ENCODE measurements at places on chromosomes 13 and 19. TPM values are rescaled to one million over a fixed set of nuclear protein-coding genes. Genes with fewer than 3 reads are reported as not detected.

GRCh38 chr19:15633082-15633835 is 7.4 kb upstream of the CYP4F3 start:
- no peak overlapping the region for H3K4me3 ChIP-seq
- DNase-seq: no peak
- no peaks in the 10 kb centered on the region for H3K27me3 ChIP-seq
- H3K4me1 ChIP-seq: no peaks in the 10 kb centered on the region
- H3K36me3 ChIP-seq: no peaks in the 10 kb centered on the region
- H3K27ac ChIP-seq: no peak overlapping the region

DNA sequence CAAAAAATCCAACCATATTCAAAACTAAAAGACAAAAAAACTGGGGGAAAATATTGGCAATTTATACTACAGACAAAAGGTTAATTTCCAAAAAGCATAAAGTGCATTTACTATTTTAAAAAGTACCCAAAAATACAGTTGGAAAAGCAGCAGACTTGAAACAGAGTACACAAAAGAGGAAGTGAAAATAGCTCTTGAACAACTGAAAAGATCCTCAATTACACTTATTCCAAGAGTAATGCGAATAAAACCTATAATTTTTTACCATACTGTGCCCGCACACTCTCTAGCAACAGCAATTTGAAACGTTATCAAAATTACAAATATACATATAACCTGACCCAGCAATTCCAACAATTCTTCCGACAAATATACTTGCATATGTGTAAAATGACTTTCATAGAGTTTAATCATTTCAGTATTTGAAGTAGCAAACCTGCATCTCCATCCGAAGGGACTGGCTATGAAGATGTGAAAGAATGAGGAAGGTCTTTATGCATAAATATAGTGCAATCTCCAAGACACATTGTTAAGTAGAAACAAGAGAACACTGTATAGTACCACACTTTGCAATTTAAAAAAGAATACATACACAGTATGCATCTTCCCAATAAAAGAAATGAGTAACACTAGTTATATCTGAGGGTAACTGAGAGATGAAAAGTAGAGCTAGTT is 25.4 kb downstream of the ALG5 start:
- H3K27me3 ChIP-seq: no peaks in the 10 kb centered on the region
- peaks cover 11% of the 10 kb centered on the region for H3K36me3 ChIP-seq
- no peak overlapping the region for H3K4me3 ChIP-seq
- H3K27ac ChIP-seq: no peak overlapping the region

GNG14 gene
- total RNA-seq: not detected

CLDND2 gene
- 1.4 TPM for total RNA-seq

- no peak for DNase-seq
- no peak overlapping the region for H3K4me3 ChIP-seq
- H3K27me3 ChIP-seq: no peaks in the 10 kb centered on the region
- no peaks in the 10 kb centered on the region for H3K4me1 ChIP-seq
Measured at GRCh38 chr13:24313439-24313838, 4.1 kb downstream of the C1QTNF9 start.

ZNF555 gene
- total RNA-seq: 6.0 TPM

ZNF677 gene
- total RNA-seq: 28.6 TPM

DNA sequence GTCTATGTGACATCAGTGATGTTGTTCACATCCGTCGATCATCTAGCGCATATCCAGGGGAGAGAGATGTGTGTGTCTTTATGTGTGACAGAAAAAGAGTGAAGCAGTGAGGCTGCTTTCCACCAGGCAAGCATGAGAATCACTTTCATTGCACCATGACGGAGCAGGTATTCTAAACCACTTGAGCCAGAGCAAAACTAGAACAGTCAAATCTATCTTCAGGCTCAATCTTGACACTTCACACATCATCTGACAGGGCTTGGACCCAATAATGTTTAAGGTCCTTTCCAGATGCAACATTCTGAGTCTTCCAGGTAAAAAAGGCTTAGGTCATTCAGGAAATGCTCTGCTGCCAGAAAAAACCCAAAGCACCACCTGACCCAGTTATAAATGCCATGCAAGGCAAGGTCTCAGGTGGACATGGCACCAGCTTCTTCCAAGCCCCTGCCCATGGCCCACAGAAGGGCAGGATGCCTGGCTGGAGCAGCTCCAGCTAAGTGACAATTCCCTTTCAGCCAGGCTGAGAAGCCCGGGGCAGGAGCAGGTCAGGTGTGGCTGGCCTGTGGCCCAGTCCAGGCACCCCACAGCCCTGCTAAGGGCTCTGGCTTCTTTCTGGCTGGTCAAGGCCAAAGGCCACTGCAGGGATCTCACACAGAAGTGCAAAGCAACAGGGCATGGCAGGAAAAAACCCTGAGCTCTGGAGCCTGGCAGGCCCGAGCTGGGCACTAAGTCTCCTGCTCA is 5.0 kb downstream of the ELAVL1 start:
- no peak overlapping the region for H3K27ac ChIP-seq
- no peaks in the 10 kb centered on the region for H3K36me3 ChIP-seq
- H3K4me3 ChIP-seq: no peak overlapping the region
- no peaks in the 10 kb centered on the region for H3K27me3 ChIP-seq
- DNase-seq: no peak

- DNase-seq: no peak
- no peaks in the 10 kb centered on the region for H3K4me1 ChIP-seq
- no peaks in the 10 kb centered on the region for H3K36me3 ChIP-seq
- no peak overlapping the region for H3K27ac ChIP-seq
Measured at GRCh38 chr19:8261881-8262280, 46.3 kb downstream of the CD320 start.

CCDC122 gene
- total RNA-seq: 6.7 TPM

SEMA6B gene
- total RNA-seq: 17.5 TPM

DNA sequence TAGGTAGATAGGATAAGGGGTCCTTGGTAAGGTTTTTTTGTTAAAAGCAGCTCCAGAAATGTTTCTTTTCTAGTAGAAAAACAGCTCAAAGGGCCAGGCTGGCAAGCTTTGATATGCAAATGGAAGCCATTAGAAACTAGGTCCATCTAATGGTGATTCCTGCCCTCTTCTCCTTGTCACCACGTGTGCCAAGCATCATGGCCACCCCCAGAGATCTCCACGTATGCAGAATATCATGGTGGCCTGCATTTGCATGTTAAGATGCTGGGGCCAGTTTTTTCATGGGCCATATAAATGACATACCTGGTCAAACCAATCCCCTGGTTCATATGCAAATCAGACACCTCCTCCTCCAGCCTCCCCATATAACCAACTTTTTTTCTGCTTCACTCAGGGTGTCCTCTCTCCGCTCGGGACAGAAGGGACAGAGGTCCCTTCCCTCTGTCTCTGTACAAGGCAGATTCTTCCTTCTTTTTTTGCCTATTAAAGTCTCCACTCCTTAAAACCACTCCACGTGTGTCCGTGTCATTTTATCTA is 1335.9 kb downstream of the UQCRFS1 start:
- no peaks in the 10 kb centered on the region for H3K27me3 ChIP-seq
- H3K4me3 ChIP-seq: no peak overlapping the region
- no peaks in the 10 kb centered on the region for H3K4me1 ChIP-seq
- H3K27ac ChIP-seq: no peak overlapping the region

DNA sequence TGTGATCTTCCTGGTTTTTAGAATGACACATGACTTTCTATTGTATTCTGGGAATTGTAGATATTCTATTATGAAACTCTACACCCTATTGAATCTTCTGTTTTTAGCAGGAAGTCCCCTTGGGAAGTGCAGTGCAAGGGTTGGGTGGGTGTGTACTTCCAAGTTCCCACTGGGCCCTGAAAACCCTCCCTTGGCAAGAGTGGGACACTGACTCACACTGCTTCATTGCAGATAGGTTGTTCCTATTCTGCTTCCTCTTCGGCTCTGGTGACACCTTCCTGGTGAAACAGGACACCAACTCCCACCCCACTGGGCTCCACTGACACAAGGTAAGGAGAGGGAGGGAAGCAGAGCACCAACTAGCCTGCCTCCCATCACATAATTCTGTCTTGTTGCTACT is 121.8 kb downstream of the KCTD12 start:
- no peak for DNase-seq
- no peak overlapping the region for H3K4me3 ChIP-seq
- no peaks in the 10 kb centered on the region for H3K36me3 ChIP-seq
- no peaks in the 10 kb centered on the region for H3K27me3 ChIP-seq
- no peak overlapping the region for H3K27ac ChIP-seq
- no peaks in the 10 kb centered on the region for H3K4me1 ChIP-seq
